ENCODE measurements at places on chromosomes 4 and X.

- DNase-seq, result no peak
Measured at GRCh38 chr4:14294611-14295010, 667.1 kb upstream of the BOD1L1 start.

GRCh38 chr4:19256823-19257222 lies 994.9 kb upstream of the SLIT2 start:
- no peak for DNase-seq

GRCh38 chr4:165330071-165330470 lies 2.6 kb downstream of the MSMO1 start:
- DNase-seq, result peak; percentile 7

- no peak for DNase-seq
Measured at GRCh38 chr4:99329876-99330275, 8.7 kb upstream of the ADH1B start.

- DNase-seq, result no peak
Measured at GRCh38 chrX:10356979-10357378, 200.2 kb downstream of the CLCN4 start.

GRCh38 chr4:4919927-4920326 lies 60.5 kb downstream of the MSX1 start:
- DNase-seq, result no peak

DNA sequence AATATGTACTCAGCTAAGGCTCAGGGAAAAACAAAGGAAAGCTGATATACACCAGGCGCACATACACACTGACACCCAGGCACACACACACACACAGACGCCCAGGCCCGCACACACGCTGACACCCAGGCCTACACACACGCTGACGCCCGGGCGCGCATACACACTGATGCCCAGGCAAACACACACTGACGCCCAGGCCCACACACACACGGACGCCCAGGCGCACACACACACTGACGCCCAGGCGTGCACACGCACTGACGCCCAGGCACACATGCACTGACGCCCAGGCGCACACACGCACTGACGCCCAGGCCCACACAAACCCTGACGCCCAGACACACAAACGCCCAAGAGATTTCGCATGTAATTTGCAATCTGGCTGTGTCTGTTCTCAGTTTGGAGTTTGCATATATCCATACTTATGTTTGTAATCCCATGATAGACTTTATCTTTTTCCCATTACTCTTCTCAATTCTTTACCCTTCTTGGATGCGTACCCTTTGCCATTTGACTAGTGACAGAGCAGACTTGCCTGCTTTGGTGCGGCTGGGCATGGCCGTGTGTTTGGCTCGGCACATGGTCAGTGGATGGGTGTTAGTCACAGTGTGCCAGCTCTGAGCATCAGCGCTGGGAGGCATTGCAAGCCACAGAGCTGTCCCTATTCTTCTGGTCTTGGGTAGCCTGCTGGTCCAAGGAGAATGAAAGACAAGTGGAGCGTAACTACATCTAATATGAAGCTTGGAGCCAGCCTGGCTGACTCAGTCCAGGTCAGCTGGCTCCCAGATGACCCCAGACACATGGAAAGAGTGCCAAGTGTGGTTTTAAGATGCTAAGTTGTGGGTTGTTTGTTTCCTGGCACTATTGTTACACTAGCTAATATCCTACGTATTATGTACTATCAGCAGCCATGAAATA lies 632.4 kb upstream of the ZFP42 start:
- no peak for DNase-seq

- no peak for DNase-seq
Measured at GRCh38 chr4:122476745-122477144, 20.2 kb upstream of the IL2 start.

DNA sequence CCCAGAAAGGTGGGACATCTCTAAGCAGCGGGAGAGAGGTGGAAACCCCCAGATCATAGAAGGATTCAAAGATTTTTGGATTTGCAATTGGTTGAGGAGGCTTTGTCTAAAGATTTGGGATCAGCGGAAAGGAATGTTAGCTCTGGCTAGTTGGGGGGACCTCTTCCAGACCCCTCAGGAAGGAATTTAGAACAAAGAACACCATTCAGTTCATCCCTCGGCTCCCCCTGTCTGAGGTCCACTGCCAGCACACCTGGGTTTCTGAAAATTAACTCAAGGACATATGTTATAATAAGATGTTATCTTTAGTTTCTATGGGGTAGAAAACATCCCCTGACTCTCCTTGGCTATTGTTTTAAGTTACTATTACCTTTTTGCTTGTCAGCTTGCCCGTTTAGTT lies 163.6 kb downstream of the CEP135 start:
- no peak for DNase-seq

GRCh38 chr4:48546336-48546735 lies 56.3 kb downstream of the ZAR1 start:
- DNase-seq, result peak; percentile 25

DNA sequence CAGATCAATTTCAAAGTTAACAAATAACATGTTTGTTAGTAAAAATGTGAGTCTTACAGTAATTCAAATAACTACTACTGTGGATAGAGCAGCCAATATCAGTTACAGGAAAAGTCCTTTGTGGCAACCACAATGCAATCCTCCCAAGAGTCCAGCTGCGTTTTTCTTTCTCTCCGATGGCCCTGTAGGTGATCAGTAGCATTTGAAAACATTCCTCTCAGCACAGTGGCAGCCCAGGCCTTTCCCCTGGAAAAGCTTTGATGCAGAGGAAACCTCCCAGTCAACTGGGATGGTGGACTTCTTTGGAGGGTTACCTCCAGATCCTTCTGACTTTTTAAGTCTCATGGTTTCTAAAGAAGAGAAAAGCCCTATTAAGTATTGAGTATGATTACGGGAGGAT lies 18.0 kb upstream of the PDZD4 start:
- no peak for DNase-seq

GRCh38 chr4:36638273-36638811 lies 356.9 kb downstream of the DTHD1 start:
- no peak for DNase-seq

DNA sequence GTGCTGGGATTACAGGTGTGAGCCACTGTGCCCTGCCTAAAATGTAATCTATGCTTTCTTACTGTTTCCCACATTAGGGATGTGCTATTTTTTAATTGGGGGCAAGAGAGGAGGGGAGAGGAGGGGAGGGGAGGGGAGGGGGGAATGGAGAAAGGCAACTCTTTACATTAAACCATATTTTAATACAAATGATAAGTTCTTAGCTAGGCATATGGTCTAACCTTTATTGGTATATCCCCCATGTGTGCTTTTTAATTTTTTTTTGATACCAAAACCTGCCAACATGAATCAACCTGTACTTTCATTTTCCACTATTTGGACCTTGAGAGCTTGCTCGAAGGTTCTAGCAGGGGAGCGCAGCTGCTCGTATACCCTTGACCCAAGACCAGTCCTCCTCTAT lies 6.4 kb downstream of the CLOCK start:
- DNase-seq, result no peak

GRCh38 chr4:80185787-80186548 lies 11.3 kb upstream of the PRDM8 start:
- DNase-seq, result no peak

- peak; percentile 48 for DNase-seq
Measured at GRCh38 chr4:123832173-123833026, 435.8 kb downstream of the SPRY1 start.

GRCh38 chrX:123962006-123962467 lies 531 bp downstream of the STAG2 start:
- DNase-seq, result no peak

- no peak for DNase-seq
Measured at GRCh38 chrX:50691820-50692219, 122.2 kb downstream of the SHROOM4 start.

DNA sequence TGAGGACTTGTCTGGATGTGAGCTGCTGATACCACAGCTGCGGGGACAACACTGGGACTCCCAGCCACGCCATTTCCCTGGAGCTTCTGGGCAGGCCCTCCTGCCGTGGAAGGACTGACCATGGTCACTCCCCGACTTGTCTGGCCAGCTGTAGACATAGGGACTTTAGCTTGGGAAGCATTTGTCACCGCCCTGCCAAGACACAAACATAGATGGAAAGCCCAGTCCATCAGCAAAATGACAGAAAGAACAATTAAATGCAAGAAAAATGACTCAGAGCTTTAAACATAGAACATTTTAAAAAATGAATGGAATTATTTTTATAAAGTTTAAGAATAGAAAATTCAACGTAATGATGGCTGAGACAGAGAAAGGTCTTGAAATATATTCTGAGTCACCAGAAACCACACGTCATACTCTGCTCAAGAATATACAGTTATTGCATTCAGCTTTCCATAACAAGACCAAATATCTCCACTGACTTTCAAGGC lies 107.6 kb upstream of the CBR4 start:
- no peak for DNase-seq

GRCh38 chrX:80246271-80246670 lies 174.0 kb upstream of the TENT5D start:
- DNase-seq, result no peak

DNA sequence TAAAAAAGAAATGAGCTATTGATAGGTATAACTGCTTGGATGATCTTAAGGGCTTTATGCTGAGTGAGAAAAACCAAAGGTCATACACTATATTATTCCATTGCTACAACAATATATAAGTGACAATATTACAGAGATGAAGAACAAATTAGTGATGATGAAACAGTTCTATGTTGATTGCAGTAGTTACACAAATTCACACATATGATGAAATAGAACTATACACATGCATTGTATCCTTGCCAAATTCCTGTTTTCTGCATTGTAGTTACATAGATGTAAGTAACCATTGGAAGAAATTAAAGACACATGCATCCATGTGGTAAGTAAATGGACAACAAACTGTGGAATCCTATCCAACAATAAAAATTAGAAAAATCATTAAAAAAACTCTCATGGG lies 76.5 kb downstream of the CENPC start:
- no peak for DNase-seq

GRCh38 chr4:1593458-1593857 lies 90.7 kb downstream of the FAM53A start:
- no peak for DNase-seq

- DNase-seq, result no peak
Measured at GRCh38 chr4:102447413-102447812, 53.7 kb upstream of the NFKB1 start.

- DNase-seq, result no peak
Measured at GRCh38 chr4:6782846-6783110, 251 bp downstream of the KIAA0232 start.

DNA sequence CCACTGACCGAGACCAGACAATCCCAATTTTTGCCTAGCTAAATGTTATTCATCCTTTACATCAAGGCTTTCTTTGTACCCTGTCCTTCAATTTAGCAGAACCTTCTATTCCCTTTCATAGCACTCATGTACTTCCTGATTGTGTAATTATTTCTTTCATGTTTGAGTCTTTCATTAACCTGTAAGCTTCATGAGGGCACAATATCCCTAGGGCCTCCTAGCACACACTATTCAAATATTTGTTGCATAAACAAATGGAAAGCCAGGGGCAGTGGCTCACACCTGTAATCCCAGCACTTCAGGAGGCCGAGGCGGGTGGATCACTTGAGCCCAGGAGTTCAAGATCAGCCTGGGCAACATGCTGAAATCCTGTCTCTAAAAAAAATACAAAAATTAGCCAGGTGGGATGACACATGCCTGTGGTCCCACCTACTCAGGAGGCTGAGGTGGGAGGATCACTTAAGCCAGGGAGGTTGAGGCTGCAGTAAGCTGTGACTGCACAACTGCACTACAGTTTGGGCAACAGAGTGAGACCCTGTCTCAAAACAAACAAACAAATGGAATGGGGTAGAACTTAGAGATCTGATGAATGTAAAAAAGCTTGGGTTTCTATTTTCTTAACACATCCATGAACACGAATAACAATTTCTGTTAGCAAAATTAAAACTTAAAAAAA lies 59.0 kb downstream of the SAT1 start:
- DNase-seq, result no peak

DNA sequence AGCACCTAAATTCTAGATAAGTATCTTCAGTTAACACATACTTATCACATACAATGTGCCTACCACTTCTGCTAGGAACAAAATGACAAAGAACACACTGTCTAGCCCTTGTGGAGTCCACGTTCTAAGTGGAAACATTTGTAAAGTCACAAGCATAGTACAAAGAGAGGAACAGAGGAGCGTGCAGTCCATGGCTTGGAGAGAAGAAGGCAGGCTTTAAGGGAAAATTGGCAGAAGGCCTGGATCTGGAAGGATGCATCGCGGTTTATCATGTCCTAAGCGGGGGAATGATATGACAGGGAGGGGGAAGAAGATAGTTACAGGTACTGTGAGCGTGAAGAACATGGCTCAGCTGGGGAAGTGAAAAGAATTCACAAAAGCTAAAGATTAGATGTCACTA lies 218.0 kb downstream of the PRDM5 start:
- DNase-seq, result no peak

- DNase-seq, result no peak
Measured at GRCh38 chr4:170399581-170400293, 310.0 kb upstream of the AADAT start.

DNA sequence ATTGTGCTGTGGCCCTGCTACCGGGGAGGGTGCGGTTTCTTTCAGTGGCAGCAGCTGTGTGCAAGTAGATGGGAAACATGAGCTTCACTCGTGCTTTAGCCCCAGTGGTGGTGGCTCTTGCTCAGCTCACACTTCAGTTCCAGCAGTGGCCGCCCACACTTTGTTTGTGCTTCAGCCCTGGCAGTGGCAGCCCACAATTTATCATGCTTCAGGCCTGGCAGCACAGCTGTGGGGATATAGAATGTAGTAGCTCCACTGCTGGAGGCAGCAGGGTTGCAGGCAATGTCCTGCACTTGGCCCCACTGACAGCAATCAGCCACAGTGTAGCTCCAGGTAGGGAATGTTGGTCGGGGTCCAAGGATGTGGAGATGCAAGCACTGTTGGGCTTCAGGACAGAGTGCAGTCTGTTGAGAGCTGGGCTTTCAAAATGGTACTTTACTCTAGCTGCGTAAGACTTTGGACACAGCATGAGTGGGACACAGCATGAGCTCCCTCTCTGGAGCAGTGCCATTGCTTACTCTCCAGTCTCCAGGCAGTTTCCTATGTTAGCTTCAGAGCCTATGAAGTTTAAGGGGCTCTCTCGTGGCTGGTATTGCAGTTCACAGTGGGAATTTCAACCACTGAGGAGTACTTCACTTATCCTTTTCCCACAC lies 413.1 kb downstream of the PDGFC start:
- no peak for DNase-seq

DNA sequence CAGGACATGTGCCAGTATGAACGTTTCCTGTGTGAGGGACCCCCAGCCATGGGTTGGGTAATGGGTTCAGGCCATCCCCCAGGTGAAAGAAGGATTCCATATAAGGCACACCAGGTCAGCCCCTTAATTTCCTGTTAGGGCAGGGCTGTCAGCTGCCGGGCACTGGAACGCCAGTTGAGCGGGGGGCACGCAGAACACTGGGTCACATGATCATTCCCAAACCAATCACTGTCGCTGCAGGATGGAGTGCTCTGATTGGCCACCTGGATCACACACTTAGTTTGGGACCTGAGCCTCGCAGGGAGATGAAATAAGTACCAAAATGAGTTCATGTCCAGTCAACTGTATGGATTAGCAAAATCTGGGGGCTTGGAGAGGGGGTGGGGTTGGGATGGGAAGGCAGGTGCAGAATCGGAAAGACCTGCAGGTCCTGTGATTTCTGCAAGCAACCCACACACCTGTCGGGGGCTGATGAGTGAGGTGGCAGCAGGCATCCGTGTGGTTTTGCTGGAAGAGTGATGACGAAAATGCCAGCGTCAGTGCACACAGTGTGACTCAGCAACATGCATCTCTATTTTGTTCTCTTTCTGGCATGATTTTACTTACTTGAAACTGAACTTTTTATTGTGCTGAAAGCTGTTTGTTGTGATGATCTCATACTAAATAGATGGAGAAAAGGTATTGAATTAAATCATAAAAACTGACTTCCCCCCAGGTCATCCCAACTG lies 32.2 kb downstream of the RNF212 start:
- DNase-seq, result peak; percentile 43

All from spinal cord (tissue), 10 donors.